ENCODE measurements at places on chromosomes 3 and 15.

GRCh38 chr15:40087068-40087810 is 21.4 kb downstream of the BMF start:
- DNase-seq: no peak

- DNase-seq: no peak
Measured at GRCh38 chr15:77415450-77416147, 4.3 kb downstream of the PEAK1 start.

GRCh38 chr3:129974564-129974832 is at the start of gene TRH:
TSS of gene TRH (plus strand) at chr3:129974720. CDS start at chr3:129975817, 1,097 bp downstream.
- no peak for DNase-seq

- no peak for DNase-seq
Measured at GRCh38 chr15:101277943-101278564, 769 bp upstream of the SELENOS start.

GRCh38 chr3:16183601-16184270 is 9.3 kb downstream of the GALNT15 start:
- no peak for DNase-seq

DNA sequence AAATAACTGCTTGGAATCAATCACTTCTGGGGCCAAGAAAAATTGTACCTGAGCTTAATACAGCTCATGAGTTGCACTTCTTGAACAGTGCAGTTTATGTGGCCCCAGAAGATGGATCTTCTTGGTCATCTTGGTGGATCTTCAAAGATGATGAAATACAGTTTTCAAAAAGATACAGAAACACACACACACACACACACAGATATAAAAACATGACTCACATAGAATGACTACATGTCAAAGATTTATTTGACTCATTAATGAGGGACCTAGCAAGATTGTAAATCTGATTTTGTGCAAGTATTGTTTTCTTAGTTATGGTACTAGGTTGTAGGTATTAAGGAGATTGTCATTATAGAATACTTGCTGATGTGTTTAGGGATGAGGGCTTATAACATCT is 32.6 kb downstream of the PDCD6IP start:
- no peak for DNase-seq

GRCh38 chr15:98955961-98956723 is 51.5 kb downstream of the PGPEP1L start:
- DNase-seq: no peak

DNA sequence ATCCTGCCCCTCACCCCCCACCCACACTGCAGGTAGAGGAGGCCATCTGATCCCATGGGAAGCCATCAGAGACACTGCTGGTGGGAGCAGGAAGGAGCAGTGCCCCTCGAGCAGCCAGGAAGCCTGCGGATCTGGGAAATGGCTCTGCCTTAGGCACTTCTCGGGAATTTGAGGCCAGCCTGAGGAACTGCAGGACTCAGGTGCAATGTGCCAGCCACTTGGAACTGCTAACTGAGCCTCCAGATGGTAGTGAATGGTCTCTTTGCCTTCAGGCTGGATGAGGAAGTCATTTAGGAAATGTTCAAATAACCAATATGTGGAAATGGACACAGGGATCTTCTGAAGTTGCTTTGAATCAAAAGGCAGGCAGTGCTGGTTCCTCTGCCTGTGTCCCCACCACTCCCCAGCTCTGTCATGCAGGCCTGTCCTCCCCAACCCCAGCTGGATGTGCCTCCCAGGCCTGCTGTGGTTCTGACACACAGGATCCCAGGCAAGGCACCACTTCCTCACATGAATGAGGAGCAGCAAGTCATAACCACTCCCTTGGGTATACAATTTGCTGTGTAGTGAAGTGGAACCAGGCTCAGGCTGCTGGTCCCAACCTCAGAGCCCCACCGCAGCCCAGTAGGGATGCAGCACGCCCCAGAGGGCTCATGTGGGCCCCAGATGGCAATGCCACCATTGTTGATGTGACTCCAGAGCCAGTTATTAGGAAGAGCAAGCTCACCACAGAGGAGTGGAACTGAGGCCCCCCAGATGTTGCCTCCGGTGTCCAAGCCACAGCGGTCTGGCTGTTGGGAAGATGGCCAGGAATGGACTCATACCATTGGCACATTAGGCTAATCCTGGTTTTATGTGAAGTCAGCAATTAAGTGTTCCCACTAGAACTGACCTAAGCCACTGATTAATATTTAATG is 46.5 kb upstream of the LIMD1 start:
- DNase-seq: peak; percentile 64

GRCh38 chr3:81974751-81975150 is 213.3 kb upstream of the GBE1 start:
- DNase-seq: no peak

GRCh38 chr3:100614941-100615340 is 5.5 kb downstream of the ADGRG7 start:
- no peak for DNase-seq

DNA sequence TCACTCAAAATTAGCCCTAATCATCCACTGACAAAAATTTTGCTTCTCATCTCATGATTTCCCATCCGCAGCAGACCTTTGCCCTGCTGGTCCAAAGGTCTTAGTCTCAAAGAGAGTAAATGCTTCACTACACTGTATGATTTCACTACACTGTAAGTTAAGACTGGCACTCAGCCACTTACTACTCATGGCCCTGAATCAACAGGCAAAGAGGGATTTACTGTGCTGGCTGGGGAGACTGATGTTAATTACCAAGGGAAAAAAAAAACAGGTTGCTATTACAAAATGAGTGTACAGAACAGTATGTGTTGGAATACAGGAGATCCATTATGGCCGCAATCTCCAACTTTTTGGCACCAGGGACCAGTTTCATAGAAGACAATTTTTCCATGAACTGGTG is 214.8 kb downstream of the ZMAT3 start:
- DNase-seq: no peak

GRCh38 chr3:108887777-108888176 is 65.2 kb downstream of the TRAT1 start:
- no peak for DNase-seq

DNA sequence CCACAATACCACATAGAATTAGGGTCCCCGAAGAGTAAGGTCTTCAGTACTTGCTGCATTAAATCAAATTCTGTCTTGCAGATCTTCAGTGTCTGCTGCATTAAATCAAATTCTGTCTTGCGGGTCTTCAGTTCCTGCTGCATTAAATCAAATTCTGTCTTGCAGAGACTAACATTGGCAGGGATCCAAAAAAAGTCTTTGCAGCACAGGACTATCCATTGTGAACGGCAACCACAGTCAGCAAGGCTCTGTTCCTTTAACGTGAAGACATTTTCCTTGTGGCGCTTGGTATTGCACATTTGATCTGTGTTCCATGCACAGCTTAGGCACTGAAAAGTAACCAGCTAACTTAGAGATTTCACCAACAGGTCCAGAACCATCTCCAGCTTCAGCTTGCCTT is 46.8 kb upstream of the POMGNT2 start:
- DNase-seq: no peak

DNA sequence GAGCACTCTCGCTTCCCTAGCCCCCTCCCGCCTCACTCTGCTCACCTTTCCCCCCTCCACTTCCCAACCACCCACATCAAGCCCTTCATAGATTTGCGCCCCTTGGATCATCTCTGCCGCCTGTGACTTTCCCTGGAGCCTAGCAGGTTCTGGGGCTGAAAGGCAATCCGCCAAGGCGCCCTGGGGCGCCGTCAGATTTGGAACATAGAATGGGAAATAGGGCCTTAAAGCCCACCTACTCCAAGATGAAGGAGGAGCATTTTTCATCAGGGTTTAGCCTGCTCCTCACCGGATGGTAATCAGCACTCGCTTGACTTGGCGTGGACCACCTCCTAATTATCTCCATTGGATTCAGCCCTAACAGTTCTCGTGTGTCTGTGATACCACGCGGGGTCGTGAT is 1.3 kb downstream of the CPNE4 start:
- no peak for DNase-seq

DNA sequence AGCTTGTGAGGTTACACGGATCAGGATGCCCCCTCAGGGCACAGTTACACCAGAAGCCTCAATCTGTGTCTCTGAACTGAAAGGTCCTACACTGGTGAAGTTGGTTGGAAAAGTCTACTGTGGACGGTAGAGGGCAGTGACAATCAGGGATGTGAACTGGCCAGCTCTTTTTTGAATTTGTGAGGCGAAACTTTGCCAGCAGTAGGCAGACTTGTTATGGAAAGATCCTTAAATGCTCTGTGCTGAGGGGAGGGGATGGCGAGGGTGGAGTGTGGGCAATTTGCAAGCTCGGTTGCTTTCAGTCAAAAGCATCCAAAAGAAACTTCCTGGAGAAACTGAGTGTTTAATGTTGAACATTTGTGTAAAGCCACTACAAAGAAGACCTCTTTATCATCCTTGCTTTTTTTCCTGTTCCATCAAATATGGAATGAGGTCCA is 127.4 kb upstream of the ABHD17C start:
- no peak for DNase-seq

- no peak for DNase-seq
Measured at GRCh38 chr15:81596159-81596865, 222.3 kb upstream of the TMC3 start.

GRCh38 chr15:52095597-52096262 is 16.8 kb downstream of the BCL2L10 start:
- no peak for DNase-seq

- DNase-seq: peak; percentile 34
Measured at GRCh38 chr3:161371441-161372320, at the start of gene SPTSSB. TSS of gene SPTSSB (minus strand) at chr3:161371517. CDS start at chr3:161346323, 25,194 bp downstream.

- DNase-seq: peak; percentile 22
Measured at GRCh38 chr3:11096266-11097139, 57.8 kb upstream of the HRH1 start.

GRCh38 chr3:161700998-161701397 is 204.4 kb downstream of the OTOL1 start:
- no peak for DNase-seq

GRCh38 chr15:80893777-80894176 is 95.8 kb downstream of the MESD start:
- DNase-seq: no peak

GRCh38 chr3:197956626-197956988 is 3.4 kb upstream of the LMLN start:
- DNase-seq: no peak

DNA sequence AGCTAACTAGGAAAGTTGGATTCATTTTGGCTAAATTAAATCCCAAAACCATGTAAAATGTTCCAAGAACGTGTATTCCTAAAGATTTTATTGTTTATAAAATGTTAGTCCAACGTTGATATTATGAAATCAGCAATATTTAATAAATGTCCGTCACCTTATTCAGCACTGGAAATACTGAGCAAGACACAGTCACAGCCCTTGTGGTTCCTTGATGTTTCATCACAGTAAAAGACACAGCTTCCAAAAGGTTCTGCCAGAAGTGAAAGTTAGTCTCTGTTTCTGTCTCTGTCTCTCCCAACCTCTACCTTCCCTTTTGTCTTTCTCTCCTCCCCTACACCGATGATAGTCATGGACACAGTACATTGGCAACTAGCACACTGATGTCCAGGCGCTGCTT is 82.2 kb upstream of the BOC start:
- no peak for DNase-seq

- DNase-seq: no peak
Measured at GRCh38 chr15:51119120-51119519, 24.4 kb upstream of the TNFAIP8L3 start.

DNA sequence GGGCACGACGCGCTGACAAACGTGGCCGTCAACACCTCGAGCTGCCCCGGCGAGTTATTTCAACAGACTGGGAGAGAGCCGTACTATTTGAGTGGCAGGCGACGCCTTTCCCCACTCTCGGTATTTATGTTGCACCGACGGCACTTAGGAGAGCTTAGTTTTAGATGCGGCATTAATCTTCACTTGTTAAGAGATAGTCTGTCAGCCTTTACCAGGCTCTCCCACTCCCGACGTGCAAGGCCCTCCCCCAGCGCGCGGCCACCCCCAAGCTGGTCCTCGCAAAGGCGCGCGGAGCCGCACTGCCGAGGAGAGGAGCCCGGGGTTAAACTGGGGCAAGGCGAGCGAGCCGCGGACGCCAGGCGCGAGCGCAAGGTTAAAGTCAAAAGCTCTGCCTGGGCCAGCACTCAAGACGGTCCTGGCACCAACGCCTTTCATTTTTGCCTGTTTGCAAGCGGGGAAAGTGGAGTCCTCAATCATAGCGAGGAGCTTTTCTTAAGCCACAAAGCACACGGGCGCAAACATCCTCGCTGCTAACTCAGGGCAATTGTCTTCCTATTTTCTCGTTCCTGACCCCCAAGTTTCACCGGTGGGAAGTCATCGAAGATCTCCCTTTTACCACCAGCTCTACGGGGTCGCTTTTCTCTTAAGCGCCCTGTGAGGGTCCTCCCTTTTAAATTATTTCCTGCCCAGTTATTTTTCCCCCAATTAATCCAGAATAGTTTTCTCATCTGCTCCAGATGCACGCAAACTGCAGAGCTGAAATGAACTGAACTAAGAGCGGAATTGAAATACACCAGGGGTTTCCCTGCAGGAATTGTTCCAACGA is 86.6 kb downstream of the NR2F2 start:
- DNase-seq: no peak

GRCh38 chr3:186516646-186517045 is 27.5 kb downstream of the CRYGS start:
- no peak for DNase-seq

GRCh38 chr3:99466331-99466730 is 172.1 kb upstream of the COL8A1 start:
- DNase-seq: no peak

- no peak for DNase-seq
Measured at GRCh38 chr3:150727653-150728502, 24.2 kb upstream of the ERICH6 start.

DNA sequence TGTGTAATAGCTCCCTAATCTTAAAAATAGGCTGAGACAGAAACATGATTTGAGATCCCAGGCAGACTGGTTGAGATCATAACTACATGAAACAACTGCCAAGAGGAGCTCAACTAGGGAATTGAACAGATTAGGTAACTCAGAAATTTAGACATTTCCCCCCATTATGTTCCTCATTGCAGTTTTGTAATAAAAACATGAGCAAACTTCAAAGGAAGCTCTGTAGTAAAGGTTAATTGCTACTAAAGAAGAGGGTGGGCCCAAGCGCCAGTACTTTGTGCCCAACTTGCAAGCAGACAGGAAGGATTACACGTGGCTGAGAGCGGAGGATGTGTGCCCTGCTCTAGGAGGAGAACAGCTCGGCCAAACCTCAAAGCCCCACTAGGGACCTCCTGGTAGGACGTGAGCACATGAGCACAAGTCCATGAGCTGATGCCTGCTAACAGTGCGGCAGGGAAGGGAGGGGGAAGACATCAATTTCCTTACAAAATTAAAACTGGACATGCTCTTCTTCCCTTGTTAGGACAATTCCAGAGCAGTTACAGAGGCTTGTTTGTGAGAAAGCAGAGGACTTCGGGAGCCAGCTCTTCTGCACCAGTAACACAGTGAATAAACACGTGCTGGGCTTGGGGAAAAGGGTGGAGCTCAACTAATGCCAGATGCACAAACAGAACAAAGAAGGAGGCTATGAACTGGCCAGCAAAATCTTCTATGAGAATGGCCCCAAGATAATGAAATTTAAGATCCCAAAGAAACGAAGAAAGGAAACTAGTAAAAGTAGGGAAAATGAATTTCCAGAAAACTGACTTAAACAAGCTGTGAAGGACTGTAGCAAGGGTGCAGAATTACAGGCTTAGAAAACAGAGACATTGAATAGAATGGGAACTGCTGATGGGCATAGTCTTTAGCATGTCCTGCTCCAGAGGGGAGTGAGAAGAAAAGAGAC is 275.5 kb downstream of the MECOM start:
- no peak for DNase-seq

Measured in CD4-positive, alpha-beta T cell treated with Interleukin-1 beta for 1 hour (primary cell).